ENCODE measurements at places on chromosomes 1 and 21.

DNA sequence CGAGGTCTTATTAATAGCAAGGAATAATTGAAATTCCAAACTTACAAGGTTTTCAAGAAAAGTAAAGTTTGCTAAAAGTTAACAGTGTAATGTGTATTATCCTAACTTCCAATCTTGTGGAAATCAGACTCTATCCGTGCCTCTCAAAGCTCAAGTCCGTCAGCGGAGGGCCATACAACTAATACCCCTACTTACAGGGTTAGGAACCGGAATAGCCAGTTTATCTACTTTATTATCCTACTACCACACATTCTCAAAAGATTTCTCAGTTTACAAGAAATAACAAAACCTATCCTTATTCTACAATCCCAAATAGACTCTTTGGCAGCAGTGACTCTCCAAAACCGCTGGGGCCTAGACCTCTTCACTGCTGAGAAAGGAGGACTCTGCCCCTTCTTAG is 457.8 kb downstream of the PTPRC start:
- DNase-seq, result no peak

DNA sequence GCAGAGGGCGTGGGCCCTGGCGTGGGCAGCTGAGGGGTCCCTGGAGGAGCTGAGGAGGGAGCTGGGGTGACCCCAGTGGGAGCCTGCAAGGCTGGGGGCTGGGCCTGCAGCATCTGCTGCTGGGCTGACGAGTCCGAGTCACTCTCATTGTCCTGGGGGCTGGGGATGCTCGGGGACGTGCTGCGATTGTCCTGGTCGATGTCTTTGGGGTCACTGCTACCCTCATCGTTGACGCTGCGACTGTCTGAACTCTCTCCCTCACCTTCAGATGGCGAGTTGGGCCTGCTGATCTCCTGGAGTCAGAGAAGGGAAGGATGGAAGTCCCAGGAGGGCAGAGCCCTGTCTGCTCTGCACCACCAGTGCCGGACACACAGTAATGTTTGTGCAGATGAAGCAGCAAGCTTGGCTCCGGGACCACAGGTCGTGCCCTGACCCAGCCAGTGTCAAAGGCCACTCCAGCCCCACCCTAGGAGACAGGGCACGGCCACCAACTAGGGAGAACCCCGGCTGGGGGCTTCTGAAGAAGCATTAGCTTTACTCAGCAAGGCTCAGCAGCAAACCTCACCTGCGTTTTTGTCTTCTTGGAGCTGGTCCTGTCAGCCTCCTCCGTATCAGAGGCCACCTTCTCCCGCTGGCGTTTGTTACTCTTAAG is 43.4 kb downstream of the SLC45A1 start:
- DNase-seq, result no peak

GRCh38 chr1:155910621-155911121 is 478 bp downstream of the RIT1 start:
- peak; percentile 16 for DNase-seq

GRCh38 chr1:228927946-228928898 is 192.9 kb downstream of the RHOU start:
- no peak for DNase-seq

DNA sequence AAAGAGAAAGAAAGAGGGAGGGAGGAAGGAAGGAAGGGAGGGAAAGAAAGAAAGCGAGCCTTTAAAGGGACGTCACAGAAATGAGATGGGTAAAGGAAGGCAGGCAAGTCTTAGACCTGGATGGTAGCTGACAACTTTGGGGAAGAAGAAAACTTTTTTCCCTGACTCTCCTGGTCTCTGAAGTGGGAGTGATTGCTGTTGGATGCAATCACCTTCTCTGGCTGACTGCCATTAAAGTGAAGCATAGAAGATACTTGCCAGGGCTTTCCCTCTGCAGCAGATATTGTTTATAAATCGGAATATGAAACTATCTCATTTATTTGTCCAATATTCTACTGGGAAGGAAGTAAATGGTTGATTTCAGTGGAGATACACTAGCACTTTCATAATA is 27.0 kb downstream of the VCAM1 start:
- no peak for DNase-seq

- DNase-seq, result peak; percentile 78
These were observed 9.6 kb downstream of the VPS26C start for GRCh38 chr21:37257511-37257966.

DNA sequence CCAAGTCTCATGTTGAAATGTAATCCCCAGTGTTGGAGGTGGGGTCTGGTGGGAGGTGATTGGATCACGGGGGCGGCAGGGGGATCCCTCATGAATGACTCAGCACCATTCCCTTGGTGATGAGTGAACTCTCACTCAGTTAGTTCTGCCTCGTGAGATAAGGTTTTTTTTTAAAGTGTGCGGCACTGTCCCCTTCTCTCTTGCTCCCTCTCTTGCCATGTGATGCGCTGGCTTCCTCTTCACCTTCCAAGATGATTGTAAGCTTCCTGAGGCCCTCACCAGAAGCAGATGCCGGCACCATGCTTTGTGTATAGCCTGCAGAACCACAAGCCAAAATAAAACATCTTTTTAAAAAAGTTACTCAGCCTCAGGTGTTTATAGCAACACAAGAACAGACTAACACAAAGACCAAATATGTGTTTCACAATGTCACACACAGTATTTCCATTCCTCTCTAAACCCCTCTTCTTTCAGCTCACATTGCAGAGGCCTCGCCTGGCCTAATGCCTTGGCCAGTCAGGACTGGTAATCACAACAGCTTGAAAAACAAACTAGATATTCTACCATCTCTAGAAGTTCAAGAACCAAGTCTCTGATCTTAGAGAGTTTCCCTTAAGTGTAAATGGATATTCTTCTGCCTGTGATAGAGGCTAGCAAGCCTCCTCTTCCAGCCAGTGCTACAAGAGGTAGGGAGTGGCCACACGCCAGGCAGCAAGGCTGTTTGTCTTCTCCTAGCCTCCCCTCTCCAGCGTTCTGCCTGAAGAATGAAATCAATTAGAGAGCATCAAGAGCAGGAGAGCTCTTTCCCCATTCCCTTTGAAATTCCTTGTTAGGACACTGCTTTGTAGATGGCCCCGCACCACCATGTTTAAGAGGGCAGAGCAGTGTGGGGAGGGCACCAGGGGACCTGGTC is 19.6 kb upstream of the RAP1A start:
- DNase-seq, result no peak
